ENCODE measurements at places on chromosomes 4 and X.

DNA sequence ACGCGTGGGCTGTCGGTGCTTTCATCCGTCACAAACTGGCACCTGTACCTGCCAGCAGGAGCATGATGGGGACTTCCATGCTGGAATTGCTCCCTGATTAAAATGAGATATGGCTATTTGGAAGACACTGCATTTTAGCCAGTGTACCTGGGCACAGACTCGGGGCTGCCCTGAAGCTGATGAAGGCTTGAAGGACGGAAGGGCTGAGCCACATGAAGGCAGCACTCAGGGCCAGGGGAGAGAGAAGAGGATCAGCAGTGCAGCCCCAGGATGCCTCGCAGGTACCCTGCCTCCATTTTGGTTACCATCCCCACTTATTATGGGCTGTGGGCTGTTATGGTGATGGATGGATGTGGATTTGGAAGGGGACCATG lies 79.0 kb downstream of the CRMP1 start:
- DNase-seq: no peak

DNA sequence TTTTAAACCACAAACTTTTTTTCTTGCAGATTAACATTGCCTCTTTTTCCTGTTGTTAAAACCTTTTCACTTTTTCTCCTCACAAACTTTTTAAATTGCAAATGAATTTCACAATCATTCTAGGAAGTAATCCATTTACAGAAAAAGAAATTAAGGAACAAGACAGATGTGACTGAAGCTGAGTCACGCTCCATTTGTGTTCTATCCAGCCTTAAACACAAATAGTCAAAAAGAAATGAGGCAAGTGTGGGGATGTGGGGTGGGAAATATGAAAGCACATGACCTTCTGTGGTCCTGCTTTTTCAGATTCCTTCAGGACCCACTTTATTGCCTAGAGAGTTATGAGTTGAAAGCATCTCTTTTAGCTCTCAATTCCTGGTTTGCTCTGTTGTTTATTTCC lies 197.0 kb downstream of the ADGRL3 start:
- DNase-seq: no peak

DNA sequence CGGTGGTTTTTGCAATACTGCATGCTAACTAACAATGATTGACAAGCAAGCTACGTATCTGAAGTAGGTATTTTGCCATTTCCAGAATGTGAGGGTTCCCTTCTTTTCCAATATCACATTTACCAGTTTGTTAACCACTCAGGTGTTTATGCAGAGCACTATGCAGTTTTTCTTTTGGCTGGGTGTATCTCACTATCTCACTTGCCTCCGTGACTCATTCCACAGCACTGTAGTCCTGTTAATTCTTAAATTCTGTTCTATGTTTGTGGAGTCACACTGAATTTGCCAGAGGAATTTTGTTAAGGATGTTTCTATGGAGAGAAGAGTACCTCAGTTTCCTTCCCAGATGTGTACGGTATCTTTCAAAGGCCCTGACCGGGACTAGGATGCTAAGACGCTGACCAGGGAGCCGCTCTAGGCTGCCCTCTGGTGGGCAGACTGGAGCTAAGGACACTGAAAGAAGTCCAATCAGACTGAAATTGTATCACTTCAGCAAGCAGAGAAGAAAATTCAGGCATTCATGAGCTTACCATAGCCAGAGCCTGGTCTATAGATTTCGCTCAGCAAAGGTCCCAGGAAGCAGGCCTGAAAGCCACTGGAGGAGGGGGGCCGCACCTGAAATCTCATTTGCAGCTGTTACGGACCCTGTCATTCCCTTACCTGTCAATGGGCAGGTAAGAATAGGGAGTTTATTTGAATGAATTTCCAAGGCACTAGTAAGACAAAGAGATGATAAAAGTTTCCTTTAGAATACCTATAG lies 388.4 kb upstream of the SPOCK3 start:
- DNase-seq: no peak

DNA sequence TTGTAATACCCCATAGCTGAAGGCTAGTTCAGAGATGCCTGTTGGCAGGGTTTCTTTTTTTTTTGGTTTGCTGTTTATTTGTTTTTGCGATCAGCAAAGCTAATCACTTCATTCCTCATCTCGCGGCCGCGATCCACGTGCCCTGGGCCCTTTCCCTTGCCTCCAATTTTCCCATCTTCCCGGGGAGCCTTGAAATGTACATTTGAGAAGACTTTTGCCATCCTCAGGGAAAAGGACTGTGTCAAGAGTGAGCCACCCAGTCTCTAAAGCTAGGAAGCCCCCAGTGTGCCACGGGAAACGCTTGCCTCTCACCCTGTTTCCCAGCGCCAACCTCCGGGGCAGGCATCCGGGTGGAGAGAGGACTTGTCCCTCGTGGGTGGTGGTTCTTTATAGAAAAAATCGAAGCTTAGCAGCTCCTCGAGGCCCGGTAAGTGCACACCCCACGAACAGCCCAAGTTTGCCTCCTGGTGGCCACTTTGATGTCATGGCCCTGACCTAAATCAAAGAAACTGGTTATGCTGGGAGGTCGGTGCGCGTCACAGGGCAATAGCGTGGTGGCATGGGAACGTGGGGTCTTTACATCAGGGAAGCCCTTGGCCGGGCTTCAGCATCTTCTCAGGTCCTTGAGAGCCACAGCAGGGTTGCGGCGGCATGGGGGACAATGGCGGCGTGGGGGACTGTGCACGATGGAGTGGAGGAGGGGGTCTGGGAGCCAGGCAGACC lies 42.0 kb downstream of the MAP7D3 start:
- DNase-seq: peak; percentile 44

GRCh38 chr4:108148316-108148715 lies 20.4 kb downstream of the LEF1 start:
- no peak for DNase-seq

DNA sequence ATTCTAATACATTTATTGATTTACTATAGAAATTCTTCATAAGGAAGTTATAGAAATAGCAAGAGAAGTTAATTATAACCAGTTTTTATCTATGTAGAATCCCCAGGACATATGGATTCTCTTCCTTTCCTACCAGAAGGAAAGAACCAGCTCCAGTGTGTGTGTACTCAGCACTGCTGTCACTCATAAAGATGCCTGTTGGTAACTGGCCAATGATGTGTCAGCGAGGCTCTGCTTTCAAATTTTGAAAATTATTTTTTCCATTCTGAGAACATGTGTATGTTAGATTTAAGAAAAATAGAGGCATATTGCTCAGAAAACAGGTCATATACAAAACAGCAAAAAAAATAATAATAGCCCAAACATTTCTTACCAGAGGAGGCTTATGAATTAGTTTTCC lies 814.8 kb upstream of the IGFBP7 start:
- no peak for DNase-seq

- DNase-seq: peak; percentile 12
These were observed 6.3 kb downstream of the PSAPL1 start for GRCh38 chr4:7428261-7429068.

DNA sequence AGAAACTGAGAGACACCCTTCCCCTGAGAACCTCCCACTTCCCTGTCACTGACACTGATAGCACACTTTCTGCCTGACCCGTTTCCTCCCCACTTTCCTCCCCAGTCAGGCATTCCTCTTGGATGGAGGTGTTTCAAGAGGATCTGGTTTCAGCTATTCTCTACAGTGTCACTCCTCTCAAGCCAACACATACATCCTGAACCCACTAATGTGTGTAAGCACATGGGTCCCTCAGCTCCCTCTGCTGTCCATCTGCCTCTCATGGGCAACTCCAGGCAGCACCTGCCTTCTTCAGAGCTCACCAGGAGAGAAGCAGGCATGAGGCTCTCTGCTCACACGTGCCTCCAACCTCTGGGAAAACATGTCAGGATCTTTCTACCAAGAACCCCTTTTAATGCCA lies 207.6 kb downstream of the NAF1 start:
- DNase-seq: no peak

- DNase-seq: no peak
These were observed 203.4 kb downstream of the CCNG2 start for GRCh38 chr4:77360451-77360850.

GRCh38 chr4:23630110-23630509 lies 259.7 kb downstream of the PPARGC1A start:
- no peak for DNase-seq

- no peak for DNase-seq
These were observed 94.2 kb downstream of the PPP3CA start for GRCh38 chr4:101253121-101253520.

DNA sequence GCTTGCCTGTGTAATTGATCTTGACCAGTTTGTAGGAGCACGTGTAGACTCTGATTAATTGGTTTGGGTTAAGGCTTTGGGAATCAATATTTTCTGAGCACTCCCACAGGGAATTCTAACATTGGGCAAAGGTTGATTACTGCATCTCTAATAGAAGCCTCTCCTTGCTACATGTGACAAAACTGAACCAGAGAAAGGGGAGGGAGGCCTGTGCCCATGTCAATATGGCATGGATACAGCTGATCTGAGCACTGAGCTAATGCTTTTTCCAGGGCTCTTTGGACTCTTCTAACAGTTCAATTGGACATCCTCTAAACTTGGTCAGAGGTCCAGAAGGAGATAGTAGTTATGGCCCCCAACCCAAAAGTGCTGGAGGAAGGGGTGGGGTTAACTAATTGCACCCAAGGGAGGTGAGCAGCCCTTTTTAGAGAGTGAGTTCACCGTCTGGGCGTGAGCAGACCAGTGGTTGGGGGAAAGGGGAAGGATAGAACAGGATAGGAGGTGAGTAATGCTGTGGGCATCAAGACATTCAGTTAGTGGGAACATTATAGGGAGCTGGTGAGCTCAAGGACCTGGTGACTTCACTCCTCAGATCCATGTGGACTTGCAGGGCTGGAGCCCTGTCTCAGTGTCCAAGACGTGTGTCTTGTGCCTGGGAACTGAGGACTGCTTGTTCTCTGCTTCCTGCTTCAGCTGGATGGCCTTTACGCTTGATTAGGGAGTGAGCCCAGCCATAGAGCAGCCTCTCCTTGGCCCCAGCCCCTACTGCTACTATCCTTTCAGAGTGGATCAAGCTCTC lies 22.8 kb downstream of the MSN start:
- DNase-seq: no peak

- DNase-seq: no peak
These were observed 6.2 kb upstream of the RTL3 start for GRCh38 chrX:78665342-78665741.

GRCh38 chrX:378443-378842 lies 8.3 kb downstream of the PPP2R3B start:
- DNase-seq: no peak

DNA sequence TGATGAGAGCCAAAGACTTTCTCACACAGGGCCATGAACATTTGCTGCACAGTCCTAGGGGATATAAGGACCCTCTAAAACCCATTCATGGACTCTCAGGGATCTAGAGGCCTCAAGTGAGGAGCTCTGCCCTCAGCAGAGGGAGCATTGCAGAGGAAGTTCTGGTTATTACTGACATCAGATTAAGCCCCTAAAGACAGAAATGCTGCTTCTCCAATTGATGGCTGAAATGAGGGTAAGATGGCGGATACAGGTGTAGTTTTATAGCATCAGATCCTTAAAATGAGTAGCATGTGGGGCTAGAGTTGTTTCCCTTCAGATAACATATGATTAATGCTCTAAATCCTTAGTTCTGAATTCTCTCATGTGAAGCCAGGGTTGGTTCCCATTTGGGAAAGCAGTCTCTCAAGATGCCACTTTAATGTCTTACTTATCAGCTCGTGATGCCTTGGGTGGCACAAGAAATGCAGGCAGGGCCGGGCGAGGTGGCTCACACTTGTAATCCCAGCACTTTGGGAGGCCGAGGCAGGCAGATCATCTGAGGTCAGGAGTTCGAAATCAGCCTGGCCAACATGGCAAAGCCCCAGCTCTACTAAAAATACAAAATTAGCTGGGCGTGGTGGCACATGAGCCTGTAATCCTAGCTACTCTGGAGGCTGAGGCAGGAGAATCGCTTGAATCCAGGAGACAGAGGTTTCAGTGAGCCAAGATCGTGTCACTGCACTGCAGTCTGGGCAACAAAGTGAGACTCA lies 7.9 kb downstream of the RHOH start:
- no peak for DNase-seq

All from activated T-cell treated with anti-CD3 and anti-CD28 coated beads, Interleukin-2, amount 50 U/mL, for 1 hour (primary cell).